AML-193 (cell line): ENCODE measurements at places on chromosomes 6 and 20.

DNA sequence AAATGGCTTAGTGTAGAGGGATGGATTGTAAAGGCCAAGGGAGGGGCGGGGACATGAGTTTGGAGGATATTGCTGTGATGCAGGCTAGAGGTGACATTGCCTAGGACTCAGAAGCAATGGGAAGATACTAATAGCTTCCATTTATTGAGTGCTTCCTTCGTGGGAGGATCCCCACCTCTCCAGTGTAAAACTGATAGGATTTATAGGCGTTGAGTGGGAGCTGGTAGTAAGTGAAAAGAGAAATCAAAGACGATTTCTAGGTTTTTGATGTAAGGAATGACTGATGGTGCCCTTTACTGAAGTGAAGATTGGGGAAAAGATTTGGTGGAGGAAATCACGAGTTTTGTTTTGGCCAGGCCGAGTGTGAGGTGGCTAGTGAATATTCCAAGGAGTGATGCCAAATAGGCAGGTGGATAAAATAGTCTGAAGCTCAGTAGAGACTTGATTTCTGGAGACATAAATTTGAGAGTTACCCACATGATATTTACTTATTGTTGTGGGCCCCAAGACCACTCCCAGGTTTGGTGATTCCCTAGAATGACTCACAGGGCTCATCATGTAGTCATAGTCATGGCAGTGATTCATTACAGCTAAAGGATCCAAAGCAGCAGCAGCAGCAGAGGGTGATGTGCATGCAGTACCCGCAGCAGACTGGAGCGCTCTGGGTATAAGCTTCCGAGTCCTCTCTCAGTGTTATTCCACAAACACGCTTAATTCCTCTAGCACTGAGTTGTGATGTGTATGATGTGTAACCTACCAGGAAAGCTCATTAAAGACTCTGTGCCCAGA lies 10.2 kb downstream of the RPRD1B start:
- DNase-seq, result no peak

DNA sequence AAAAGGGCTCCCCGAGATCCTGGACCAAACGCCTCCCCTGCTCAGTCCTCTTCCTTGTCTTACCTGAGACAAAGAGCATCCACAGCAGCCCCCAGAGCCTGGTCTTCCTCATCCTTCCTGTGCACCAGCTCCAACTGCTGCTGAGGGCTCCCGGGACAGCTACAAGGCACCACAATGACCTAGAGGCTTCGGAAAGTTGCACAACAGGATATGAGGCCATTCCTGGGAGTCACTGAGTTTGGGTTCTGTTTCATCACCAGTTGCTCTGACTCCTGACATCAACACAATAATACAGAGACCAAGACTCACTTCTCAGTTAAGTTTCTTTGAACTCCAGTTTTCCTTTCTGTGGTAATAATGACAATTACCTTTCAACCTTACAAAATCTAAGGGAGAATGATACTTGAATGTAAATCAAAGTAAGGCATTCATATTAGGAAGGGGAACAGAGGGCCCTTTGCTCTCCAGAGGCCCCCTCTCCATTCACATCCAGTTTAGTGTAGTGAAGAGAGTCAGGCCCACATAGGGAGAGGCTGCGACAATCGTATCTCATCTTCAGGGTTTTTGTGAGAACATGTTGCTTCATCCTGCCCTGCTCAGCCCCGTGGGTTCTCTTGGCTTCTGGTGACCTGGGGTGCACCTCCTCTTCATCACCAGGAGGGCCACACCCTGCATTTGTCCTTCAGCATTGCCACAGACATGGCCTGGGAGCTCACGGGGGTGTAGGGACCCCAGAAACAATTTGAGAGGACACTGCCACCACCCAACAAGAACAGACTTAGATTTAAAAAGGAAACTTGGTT lies at the start of gene TREM1:
TREM1 (minus strand) TSS at position 139 of the 803 bp plus-strand sequence; CDS start at position 112, 27 bp downstream.
- DNase-seq, result peak; percentile 99

GRCh38 chr6:98039904-98040607 lies 757.0 kb upstream of the MMS22L start:
- no peak for DNase-seq

DNA sequence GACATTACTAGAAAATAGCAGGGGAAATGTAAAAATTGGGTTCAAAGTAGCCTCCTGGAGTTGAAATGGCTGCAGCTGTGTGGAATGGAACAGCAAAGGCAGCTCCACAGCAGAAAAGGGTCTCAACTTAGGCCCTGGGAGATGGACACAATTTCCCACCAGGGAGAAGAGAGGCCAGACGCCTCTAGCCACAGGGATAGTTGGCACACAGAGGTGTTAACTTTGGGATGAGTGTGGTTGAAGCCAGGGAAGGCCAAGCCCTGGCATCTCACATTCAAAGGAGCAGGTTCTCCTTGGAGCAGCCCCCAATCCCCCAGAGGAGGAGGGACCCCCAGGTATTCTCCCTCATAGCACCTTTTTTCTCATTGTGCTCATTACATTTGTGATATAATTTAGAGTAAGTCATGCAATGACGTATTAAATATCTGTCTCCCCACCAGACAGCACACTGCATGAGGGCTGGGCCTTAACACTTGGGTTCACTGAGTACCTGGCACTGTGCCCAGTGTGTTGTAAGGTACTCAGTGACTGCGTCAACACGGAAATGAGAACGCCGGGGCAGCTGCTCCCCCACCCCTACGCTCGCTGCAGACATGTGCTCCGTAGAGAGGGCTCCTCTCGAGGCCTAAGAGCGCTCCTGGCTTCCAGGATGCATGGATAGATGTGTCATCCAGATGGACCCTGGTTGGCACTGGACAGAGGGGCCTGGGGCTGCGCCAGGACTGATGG lies 76.0 kb upstream of the CD93 start:
- no peak for DNase-seq

DNA sequence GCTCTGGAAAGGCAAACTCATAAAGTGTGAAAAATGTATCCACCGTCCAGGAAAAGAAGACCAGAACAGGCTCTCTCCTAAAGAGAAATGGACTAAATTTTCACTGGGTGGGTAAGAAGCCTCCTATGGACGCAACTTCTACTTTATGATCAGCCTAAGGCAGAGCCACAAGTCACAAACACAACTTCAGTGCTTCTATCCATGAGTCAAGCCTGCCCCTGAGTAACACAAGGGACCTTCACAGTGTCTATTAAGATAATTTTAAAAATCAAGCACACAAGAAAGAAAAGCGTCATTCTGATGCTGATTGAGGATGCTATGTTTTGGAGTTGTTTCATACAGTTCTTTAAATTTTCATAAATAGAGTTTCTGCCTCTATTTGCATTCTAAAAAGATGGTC lies 601.7 kb upstream of the ARID1B start:
- DNase-seq, result no peak

- peak; percentile 84 for DNase-seq
Observed at GRCh38 chr6:142112451-142113061, 20.2 kb upstream of the GJE1 start.

- peak; percentile 22 for DNase-seq
Observed at GRCh38 chr20:40741507-40742106, 52.6 kb upstream of the MAFB start.

GRCh38 chr6:33933101-33933500 lies 129.3 kb upstream of the MLN start:
- no peak for DNase-seq

DNA sequence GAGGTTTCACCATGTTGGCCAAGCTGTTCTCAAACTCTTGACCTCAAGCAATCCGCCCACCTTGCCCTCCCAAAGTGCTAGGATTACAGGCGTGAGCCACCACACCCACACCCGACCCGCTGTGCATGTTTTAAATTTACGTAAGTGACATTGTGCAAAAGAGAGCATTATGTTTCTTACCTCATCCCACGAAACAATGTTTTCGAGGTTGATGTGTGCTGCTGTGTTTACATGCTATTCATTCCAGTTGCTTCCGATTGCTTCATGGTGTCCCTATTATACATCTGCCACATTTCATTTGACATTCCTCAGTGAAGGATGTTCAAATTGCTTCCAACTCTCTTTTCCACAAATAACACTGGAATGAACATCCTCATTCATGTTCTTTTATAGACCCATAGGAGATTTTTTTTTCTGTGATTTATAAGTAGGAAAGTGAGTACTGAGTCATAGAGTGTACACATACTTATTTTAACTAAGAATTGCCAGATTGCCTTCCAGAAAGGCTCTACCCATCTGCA lies 403.9 kb upstream of the JARID2 start:
- DNase-seq, result no peak
